ENCODE measurements at places on chromosomes 12 and 14.
A peak's percentile ranks its signal among the peaks of the same experiment; 100 is the strongest.

DNA sequence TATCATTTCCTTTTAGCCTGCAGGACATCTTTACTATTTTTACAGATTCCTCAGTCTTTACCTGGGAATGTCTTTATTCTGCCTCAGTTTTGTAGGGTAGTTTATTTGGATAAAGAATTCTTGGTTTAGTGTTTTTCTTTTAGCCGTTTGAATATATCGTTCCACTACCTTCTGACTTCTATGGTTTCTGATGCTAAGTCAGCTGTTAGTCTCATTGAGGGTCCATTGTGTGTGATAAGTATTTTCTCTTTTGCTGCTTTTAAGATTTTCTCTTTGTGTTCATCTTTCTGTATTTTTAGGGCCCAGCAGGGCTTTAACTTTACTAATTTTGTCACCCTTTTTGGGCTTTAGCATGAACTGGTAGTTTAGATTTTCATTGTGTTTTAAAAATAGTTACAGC, 113.5 kb downstream of the MNAT1 start:
- no peak for DNase-seq

- no peak for DNase-seq
Observed at GRCh38 chr12:128687851-128688250, 135.9 kb downstream of the SLC15A4 start.

GRCh38 chr12:14422516-14423230, 57.2 kb downstream of the ATF7IP start:
- no peak for DNase-seq

GRCh38 chr14:100910888-100911664, 7.6 kb upstream of the RTL1 start:
- DNase-seq, result no peak

- no peak for DNase-seq
Observed at GRCh38 chr12:131959116-131959515, 9.4 kb downstream of the EP400 start.

DNA sequence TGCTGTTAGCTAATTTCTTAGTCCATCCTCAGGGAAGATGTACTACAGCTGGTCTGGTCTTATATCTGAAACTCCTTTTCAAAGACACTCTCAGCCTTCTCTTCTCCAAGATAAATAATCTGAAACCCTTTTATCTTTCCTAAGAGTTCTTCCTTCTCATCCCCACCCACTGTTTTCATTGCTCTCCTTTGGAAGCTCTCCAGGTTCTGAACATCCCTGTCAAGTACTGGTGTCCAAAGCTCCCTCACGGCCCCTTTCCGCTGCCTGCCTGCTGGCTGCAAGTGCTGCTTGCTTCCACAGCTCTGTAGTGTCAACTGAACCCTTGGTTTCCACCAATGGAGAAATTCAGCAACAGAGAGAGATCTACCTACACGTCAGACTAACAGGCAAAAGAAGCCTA, 6.6 kb upstream of the SLC6A13 start:
- DNase-seq, result no peak

DNA sequence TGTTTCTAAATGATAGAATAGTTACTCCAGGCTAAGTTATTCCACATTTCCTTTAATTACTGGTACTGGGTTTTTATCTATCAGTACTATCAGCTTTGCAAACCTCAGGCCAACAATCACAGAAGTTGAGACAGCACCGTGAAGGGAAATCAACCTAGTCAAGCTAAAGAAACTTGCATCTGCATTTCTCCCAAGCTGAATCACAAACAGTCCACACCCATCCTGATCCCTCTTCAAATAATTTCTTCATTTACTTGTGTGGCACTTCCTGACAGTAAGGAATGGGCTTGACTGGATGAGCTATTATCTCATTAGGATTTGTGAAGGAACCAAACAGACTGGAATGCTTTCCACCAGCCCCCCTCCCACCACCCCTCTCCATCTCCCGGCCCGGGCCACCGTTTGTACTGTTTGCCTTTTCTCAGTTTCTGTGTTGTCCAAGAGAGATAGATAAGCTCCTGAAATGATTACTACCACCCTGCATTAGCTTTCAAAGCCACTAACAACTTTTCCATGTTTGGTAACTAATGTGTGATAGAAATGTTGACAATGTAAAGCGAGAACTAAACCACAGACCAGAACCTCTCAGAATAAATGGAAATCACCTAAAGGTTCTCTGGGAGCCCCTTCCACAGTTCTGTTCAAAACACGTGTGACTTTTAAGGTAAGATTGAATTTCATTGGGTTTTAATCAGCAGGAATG, 236.3 kb downstream of the SLC25A21 start:
- DNase-seq, result no peak

- no peak for DNase-seq
Observed at GRCh38 chr14:81235096-81235495, 14.3 kb upstream of the GTF2A1 start.

GRCh38 chr12:11877869-11878780, 192.6 kb upstream of the BCL2L14 start:
- DNase-seq, result peak; percentile 46

DNA sequence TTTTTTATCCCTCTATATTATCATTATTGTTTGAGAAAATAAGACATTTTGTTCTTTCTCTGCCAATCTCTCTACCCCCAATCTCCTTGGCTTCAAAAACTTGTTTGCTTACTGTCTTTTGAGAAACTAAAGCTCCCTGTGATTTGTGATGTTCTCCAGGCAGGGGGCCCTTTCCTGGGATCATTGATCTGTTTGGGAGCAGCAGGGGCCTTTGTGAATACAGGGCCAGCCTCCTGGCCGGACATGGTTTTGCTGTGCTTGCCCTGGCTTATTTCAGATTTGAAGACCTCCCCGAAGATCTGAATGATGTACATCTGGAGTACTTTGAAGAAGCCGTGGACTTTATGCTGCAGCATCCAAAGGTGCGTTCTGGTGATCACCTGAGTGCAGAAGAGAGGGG, 4.5 kb downstream of the ACOT6 start:
- no peak for DNase-seq

- DNase-seq, result no peak
Observed at GRCh38 chr12:40055228-40055579, 50.7 kb downstream of the SLC2A13 start.

DNA sequence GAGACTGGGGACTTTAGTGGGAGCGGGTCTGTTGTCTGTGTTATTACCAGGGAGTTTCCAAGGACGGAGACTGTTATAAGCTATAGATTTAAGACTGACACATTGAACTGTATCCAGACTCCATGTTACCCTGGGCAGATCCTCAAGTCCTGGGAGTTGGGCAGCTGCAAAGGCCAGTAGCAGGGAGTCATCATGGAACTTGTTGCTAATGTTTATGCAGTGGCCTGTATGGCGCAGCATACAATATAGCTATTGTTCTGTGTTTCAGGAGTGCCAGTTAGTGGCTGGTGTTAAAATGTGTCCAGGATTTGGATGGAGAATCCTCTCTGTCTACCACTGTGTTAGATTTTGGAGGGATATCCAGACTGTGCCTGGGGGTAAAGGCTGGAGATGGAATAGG, 31.7 kb downstream of the SMOC1 start:
- DNase-seq, result no peak

- DNase-seq, result no peak
Observed at GRCh38 chr12:122830517-122831214, 4.6 kb upstream of the HIP1R start.

- no peak for DNase-seq
Observed at GRCh38 chr12:71948390-71948789, 9.7 kb downstream of the TPH2 start.

- no peak for DNase-seq
Observed at GRCh38 chr12:52871291-52872039, 22.7 kb upstream of the KRT78 start.

DNA sequence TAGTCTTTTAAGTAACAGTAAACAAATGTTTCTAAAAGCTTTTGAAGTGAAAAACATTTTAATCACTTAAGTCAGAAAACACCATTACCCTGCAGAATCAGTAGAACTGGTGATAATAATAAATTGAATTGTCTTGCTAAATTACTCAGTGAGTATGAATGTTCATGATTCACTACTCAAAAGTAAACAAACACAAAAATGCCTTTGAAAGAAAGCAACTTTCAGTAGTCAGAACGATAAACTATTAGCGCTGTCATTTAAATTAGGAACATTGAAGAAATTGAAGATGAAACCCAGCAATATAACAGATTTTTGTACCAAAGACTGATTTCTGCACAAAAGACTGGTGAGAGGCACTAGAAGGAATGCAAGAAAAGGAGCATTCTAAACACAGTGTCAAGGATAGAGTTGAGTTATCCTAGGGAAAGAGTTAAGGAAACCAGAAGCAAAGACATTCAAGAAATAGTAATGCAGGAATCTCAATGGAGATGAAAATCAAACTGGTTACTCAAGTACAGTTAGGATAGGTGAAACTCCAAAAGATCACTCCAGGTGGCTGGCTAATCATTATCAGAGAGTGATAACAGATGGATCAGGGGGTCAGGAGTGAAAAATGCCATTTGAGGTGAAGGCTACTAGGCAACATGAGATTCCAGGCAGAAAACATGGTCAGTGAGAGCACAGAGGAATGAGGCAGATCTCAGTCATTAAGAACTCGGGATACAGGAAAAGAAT, 77.4 kb upstream of the ALG10 start:
- DNase-seq, result no peak

DNA sequence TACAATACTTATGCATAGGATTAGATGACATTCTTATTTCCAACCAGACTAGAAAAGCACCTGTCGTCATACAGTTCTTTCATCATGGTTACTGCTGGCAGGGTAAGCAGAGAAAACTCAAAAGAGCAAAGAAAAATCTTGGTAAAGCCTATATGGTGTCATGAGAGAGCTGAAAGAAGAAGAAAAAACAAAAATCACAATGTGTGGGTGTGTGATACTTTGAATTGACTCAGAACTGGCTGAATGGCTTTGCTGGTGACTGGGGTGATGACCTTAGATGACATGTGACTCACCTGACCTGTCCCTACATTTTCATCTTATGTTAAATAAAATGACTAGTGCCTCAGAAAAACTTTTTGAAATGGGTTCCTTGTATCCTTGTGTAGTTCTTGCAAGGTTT, 278.1 kb upstream of the LMO3 start:
- DNase-seq, result no peak

DNA sequence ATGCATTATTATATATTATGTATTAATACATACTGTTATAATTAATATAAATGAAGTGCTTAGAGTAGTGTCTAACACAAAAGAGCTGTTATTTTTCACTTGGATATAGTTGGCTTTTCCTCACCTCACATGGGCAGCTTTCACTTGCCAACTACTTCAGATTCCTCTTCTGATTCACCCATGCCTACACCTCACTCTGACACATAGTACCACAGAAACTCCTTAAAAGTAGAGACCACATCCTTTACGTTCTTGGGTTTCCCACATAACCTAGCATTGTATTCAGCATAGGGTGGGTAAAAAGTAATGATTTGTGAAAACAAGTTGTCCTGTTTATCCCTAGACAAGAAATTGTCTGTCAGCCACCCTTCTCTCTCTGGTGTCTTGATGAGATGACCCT, 61.0 kb downstream of the DIO2 start:
- DNase-seq, result no peak
